CD4-positive, CD25-positive, alpha-beta regulatory T cell (primary cell): ENCODE measurements at places on chromosomes 1 and 21. TPM values are rescaled to one million over a fixed set of nuclear protein-coding genes. Genes with fewer than 3 reads are reported as not detected.

DNA sequence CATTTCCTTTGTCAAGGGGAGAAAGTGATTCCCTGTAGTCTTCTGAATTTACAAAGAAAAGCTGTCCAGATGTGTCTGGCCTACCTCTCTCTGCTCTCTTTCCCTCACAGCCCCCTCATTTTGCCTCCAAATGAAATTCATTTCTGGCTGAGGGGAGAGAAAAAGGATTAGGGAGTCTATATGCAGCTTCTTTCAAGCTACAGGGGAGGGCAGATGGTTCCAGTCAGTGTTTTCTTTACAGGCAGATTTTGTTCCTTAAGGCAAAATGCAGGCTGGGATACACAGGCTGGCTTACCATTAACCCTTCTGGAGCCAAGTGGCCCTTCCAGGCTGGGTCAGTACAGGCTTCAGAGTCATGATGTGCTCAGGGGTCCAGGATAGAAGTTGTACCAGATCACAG, 198.1 kb upstream of the USP24 start:
- DNase-seq: no peak

The PLD5 gene
- not detected for polyA plus RNA-seq

The ATP1A2 gene
- polyA plus RNA-seq: not detected

GRCh38 chr1:210378736-210379135, 50.0 kb downstream of the HHAT start:
- DNase-seq: no peak

DNA sequence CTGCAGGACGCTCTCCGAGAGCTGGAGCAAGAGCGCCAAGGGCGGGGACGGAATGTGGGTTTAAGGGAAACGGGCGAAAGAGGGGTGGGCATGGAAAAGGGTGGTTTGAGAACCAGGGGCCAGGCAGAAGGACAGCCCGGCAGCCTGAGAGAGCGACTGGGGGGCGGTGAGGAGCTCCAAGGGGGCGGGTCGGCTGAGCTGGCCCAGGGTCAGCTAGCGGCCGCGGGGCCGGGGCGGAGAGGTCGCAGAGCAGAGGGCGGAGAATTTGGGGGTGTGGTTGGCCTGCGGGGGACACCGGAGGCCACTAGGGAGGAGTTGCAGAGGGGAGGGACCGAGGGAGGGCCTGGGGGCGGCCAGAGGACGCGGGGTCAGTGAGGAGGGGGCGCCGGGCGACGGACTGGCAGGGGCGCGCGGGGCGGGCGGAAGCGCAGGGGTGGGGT, 54.7 kb downstream of the NDUFS5 start:
- no peak for DNase-seq

GRCh38 chr1:109399326-109399957, 1.7 kb upstream of the SORT1 start:
- peak; percentile 77 for DNase-seq

GRCh38 chr21:40165773-40166070, 298.5 kb downstream of the PCP4 start:
- DNase-seq: no peak

DNA sequence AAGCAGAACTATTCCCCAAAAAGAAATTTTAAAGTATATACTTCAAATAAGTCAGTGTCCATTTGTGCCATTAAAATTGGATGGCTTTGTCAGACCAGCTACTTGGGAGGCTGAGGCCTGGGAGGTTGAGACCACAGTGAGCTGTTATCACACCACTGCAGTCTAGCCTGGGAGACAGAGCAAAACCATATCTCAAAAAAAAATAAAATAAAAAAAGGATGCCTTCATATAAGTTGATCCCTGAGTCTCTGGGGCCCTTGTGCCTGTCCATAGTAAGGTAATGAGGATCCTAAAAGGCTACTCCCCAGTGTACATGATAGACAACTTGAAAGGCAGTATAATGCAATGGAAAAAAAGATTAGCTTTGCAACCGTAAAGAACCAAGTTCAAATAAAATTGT, 81.2 kb upstream of the BARHL2 start:
- DNase-seq: no peak

- DNase-seq: no peak
These were observed 16.5 kb upstream of the PARP1 start for GRCh38 chr1:226424221-226425003.

The FAM163A gene
- not detected for polyA plus RNA-seq

The TPM3 gene
- polyA plus RNA-seq: 807 TPM

DNA sequence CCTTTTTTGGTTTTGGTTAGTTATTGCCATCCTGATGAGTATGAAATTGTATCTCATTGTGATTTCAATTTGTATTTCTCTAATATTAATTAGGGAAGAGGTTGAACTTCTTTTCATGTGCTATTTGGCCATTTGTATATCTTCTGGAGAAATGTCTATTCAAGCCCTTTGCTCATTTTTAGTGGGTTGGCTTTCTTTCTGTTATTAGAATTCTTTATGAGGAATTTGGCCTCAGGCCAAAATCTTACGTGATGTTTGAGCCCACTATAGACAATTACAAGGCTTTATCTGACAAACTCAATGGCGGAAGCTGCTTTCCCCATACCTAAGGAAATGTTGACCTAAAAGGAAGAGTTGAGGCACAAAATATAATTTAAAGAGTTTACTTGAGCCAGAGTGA, 32.9 kb downstream of the IVNS1ABP start:
- DNase-seq: no peak

- peak; percentile 33 for DNase-seq
These were observed 84.1 kb downstream of the TM2D1 start for GRCh38 chr1:61640531-61641530.

- DNase-seq: no peak
These were observed 275.4 kb upstream of the RGS18 start for GRCh38 chr1:191882870-191883269.

The PADI2 gene
- polyA plus RNA-seq: not detected

The TTC39A gene
- polyA plus RNA-seq: not detected

- DNase-seq: no peak
These were observed 17.1 kb downstream of the MTOR start for GRCh38 chr1:11245248-11245647.

The HMGN1 gene
- polyA plus RNA-seq: 178 TPM

DNA sequence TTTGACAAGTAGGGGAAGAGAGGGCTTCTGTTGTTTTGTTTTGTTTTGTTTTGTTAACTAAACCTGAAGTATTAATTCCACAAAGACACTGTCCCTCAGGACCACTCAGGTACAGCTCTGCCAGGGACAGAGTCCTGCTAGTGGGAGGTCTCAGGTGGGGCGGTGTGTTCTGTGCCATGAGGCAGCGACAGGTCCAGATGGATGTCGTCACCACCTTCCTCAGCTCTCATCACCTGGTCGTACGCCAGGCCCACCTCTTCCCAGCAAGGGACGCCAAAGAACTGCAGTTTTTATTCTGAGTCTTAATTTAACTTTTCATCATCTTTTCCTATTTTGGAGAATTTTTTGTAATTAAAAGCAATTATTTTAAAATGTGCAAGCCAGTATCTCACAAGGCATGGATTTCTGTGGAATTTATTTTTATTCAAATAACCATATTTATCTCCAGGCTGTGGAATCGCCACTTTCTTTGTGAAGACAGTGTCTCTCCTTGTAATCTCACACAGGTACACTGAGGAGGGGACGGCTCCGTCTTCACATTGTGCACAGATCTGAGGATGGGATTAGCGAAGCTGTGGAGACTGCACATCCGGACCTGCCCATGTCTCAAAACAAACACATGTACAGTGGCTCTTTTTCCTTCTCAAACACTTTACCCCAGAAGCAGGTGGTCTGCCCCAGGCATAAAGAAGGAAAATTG, 62.5 kb downstream of the POFUT2 start:
- DNase-seq: no peak

- no peak for DNase-seq
These were observed 26.0 kb downstream of the ADGRL4 start for GRCh38 chr1:78980511-78980910.

- DNase-seq: no peak
These were observed 185.4 kb downstream of the OMA1 start for GRCh38 chr1:58361134-58361533.

- DNase-seq: no peak
These were observed 7.2 kb downstream of the FAAH start for GRCh38 chr1:46401154-46401913.

The SLC1A7 gene
- not detected for polyA plus RNA-seq

GRCh38 chr1:229121845-229122436, 149.0 kb upstream of the RAB4A start:
- no peak for DNase-seq

The BARHL2 gene
- polyA plus RNA-seq: not detected
